ENCODE measurements at places on chromosomes 1 and 21.

- no peak for DNase-seq
Observed at GRCh38 chr1:199786695-199787094, 240.8 kb upstream of the NR5A2 start.

DNA sequence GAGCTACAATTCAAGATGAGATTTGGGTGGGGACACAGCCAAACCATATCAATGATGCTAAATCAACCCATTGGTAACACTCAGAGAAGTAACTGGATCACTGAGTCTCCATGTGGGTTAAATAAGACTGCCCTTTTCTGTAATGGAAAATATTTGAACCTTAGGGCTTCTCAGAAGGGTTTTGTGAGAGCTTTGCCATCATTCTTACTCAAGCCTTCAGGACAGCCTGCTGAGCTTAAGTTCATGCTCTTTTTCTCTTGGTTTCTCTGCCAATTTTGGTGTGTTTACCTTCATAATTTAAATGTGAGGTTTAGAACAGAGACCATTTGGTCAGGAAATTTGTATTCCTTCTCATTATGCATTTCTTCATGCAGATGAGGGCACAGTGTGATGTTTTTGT is 74.7 kb downstream of the DISC1 start:
- no peak for DNase-seq

GRCh38 chr1:231576804-231577718 is 48.6 kb downstream of the TSNAX start:
- no peak for DNase-seq

DNA sequence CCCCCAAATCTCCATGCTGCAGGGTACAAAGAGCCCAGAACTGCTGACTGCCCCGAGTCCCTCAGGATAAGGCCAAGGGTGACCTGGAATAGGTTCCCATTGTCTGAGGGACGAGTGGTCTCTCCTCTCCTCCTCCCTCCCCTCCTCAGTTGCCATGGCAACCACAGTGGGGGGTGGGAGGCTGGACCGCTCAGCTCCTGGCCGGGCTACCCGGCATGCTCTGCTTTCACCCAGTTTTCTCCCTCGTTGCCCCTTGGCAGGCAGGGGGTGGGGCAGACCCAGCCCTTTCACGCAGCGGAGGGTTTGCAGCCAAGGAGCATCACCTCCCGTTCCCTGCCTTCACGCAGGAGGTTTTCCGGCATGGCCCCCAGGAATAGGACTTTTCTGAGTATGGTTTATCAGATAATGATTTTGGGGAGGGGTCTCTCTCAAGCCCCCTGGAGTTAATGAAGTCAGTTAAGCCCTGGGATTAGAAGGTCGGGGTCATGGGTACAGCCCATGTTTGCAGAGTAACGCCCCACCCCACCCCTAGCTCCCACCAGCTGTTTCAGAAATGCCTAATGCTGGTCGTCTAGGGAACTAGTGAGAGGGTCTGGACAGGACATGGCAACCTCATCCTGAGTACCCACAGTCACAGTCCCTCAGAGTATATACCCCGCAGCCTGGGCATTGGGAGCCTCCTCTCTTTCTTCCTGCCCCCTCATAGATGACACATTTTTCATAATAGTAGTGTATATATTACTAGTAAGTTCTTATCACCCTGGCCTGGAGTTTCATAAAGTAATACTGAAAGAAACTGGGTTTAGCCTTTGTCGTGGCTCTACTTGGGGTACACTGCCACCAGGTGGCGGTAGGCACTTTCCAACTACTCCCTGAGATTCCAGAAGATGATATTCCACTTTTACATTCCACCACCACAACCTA is 20.7 kb downstream of the C1QB start:
- no peak for DNase-seq

DNA sequence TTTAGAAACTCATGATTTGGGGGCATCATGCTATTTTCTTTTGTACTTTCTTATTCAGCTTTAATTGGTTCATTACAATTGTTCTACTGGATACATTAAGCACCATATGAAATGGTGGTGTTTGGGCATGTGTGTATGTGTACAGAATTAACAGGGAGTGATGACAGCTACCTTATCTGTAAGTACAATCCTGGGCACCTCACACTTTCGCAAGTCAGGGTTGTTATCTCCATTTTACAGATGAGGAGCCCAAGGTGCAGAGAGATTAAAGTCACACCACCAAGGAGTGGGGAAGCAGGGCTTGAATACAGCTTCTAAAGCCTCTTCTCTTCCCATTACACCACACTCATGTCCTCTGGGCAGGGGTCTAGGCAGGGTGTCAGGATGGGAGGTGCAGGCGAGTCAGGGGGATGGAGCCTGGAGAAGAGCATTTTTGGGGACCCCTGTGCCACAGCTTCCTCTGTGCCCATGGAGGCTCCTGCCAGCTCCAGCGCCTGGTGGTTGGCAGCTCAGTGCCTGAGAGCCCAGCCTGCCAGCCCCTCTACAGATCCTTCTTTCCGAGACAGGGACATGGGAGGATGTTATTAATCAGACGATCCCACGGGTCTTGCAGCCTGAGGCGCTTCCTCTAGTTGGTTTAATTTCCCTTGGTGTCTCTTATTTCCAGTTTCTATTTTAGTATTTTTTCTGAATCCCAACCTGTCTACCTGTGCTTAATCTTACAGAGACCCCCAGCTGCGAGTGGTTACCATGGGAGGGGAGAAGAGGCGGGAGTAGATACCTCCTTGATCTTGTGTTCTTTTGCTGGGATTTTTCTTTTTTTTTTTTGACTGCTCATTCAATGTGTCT is 126.2 kb upstream of the CD34 start:
- no peak for DNase-seq

DNA sequence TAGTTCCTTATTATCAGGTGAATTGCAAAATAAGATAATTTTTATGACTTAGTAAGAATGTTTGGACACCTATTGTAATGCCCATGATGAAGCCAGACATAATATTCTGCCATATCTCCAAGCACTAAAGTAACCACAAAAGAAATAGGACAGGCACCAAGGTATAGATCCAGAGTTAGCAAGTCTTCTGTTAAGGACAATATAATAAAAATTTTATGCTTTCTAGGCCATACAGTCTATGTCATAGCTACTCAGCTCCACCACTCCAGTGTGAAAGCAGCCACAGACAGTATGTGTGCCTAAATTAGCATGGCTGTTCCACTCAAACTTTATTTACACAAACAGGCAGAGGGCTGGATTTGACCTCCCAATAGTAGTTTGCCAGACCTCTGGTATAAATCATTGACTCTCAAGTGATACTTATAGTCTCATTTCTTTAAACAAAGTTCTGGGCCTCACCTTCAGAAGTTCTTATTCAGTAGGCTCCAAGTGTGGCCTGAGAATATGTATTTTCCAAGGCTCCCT is 88.3 kb downstream of the SCMH1 start:
- DNase-seq: no peak

GRCh38 chr1:94602316-94602715 is 60.8 kb upstream of the F3 start:
- DNase-seq: no peak

- DNase-seq: no peak
Observed at GRCh38 chr1:78318011-78318410, 172.8 kb upstream of the PTGFR start.

DNA sequence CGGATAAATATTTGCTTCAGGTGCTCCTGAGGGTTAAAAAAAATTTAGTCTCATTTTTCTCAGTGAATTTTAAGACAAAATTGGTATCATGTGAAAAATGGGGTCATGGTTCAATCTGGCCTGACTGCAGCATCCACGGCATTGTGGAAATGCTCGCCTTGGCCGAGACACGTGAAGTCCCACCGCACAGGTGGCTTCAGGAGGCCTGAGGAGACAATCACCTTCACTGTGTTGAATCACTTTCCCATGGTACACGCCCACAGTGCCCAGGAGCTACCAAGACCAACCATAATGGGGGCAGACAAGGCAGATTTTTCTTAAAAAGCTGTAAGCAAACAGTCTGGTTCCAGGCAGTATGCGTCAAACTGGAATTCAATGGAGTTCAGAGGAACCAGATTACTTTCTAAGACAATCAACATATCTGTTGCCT is 11.0 kb upstream of the CPLANE2 start:
- no peak for DNase-seq

GRCh38 chr1:91054780-91055481 is 33.1 kb upstream of the ZNF644 start:
- DNase-seq: no peak

- DNase-seq: no peak
Observed at GRCh38 chr1:157274698-157275534, 136.7 kb upstream of the ETV3 start.

DNA sequence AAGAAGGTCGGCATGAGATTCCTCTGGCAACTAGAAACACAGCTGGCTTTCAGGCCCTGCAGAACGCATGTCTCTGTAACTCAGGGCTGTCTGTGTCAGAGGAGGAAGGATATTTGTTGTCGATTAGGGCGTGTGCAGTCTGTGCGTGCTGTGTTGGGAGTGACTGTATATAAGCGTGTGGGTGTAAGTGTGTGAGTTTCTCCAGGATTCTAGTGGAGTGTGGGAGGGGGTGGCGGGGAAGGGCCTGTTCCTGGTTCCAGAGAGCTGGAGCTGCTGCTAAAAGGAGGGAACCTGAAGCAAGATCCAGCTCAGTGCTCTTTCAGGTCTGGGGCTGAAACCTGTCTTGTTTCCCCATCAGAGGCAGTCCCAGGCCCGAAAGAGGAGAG is 74.3 kb downstream of the SLC16A1 start:
- no peak for DNase-seq

- DNase-seq: no peak
Observed at GRCh38 chr1:183674339-183674738, 21.2 kb upstream of the APOBEC4 start.

GRCh38 chr1:201619513-201619912 is 80.6 kb downstream of the NAV1 start:
- no peak for DNase-seq

DNA sequence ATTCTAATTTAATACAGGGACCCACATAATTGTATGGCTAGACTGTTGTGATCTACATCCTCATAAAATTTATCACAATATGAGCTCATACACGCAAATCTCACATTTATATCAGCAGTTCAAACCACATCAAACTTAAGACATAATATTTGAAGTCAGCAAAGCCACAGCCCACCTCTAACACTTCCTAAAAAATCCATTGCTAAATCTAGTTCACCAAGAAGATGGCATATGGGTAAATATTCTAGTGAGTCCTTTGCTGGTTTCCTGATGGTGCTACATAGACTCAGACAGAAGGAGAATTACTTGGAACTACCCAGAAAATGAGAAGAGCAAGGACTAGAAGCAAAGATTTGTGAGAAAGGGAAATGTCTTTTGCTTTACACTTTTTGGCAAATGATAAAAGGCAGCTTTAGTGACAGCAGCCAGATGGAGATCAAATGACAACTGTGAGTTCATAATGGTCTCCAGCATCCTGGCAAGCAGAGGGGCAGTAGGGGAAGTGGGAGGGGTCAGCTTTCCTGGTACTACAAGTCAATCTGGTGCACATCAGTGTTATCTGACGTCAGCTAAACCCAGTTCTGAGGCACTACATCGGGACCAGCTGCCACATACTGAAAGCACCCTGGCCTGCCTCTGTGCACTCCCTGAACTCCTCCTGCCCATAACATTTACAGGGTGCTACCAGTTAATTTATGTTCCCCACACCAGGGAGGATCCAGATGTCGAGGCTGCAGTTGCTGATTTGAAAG is 10.6 kb upstream of the GADD45A start:
- no peak for DNase-seq

DNA sequence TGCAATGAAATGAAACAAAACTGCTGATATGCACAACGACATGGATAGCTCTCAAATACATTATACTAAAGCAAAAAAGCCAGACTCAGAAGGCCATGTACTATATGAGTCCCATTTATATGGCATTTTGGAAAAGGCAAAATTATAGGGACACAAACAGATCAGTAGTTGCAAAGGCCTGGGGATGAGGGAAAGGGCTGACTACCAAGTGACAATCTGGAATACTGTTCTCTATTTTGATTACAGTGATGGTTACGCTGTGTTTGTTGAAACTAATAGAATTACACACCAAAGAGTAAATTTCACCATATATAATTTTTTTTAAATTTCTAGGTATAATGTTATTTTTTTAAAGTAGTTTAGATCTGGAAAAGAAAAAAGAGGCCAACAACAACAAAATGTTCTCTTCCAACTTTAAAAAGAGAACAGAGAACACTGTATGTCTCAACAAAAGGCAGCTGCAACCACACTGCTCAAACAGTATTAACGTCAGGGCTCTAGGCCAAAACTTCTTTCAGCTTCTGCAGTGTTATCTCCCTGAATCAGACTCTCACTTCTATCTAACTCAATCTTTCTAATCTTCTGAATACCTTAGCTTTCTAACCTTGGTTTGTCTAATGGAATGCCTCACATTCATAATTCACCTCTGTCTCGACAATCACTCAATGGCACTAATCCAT is 75.8 kb downstream of the FOXJ3 start:
- DNase-seq: no peak

- DNase-seq: no peak
Observed at GRCh38 chr1:174998569-174999215, 1.1 kb upstream of the CACYBP start.

DNA sequence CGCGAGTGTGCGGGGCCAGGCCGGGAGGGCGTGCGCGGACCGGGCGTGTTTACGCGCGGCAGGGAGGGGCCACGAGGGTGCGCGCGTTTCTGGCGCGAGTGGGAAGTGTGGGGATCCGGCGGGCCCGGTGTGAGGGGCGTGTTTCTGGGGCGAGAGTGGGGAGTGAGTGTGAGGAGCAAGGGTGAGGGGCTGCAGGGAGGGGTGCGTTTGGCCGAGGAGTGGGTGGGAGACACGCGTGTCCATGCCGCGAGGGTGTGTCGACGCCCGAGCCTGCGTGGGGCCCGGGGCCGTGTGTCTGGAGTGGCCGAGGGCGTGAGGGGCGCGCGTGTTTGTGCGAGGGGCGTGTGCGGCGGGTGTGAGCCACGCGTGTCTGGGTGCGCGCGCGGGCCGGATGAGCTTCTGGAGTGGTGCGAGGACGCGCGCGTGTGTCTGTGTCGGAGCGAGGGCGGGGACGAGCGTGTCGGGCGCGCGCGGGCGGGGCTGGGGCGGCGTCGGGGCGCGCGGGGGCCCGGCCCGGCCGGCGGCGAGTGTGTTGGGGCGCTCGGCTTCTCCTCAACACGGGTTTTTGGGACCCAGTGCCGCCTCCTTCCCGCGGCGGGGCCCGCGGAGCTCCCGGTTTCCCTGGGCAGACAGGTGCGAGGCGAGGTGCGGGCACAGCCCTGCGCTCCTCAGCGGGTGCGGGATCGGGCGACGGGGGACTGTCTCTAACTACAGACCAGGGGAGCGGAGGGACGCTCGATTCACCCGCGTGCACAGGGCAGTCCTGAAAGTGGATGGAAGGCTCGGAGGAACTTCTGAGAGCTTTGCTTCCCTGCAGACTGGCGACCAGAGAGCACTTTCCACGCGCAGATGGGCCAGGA is 65.8 kb upstream of the VAMP3 start:
- DNase-seq: no peak

GRCh38 chr1:119772298-119772697 is 3.6 kb upstream of the HMGCS2 start:
- DNase-seq: no peak

GRCh38 chr1:16128338-16128741 is 27.5 kb downstream of the EPHA2 start:
- no peak for DNase-seq

GRCh38 chr1:14034506-14034905 is 334.5 kb downstream of the PRDM2 start:
- no peak for DNase-seq
